Forelimb muscle (tissue), 1 donor: ENCODE measurements at places on chromosomes 13 and 19.

- DNase-seq: no peak
These were observed 739.1 kb downstream of the GPC5 start for GRCh38 chr13:92137520-92137919.

DNA sequence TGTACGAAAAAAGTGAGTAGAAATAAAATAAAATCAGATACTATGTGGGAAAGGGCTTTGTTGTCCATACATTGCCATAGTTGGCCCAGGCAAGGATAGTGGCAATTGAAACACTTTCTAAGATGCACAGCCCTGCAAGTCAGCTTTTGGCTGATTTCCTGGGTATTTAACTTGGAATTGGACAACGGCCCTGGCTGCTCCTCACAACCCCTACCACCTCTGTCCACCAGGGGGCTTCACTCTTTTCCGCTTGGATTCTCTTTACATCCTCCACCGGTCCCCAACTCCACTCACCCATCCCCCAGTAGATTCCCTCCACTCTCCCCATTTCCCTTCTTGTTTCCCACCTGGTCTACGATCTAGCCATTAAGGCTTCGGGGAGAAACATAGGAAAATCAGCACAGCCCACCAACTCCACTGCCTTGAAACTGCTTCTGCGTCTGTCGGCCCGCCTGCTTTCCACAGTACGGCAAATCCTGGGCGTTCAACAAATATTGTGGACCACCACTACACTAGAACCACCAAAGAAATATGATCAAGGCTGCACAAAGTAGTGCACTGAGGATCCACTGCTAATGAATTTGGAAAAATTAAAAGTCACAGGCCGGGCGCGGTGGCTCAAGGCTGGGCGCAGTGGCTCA is 48.6 kb upstream of the GTF3A start:
- peak; percentile 13 for DNase-seq

DNA sequence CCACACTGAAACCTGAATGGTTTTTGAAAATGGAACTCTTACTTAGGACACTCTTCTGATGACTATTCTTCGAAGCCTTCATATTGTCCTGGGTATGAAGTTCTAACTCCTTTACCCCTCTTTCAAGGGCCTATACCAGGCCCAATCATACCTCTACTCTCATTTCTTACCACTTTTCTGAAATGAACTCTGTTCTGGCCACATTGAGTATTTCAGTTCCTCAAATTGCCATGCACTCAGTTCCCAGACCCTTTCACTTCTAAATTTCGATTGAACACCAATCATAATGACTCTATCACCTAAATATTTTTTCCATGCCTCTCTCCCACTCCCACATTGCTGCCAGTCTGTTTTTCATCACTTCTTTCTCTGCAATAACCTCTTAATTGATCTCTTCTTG is 53.7 kb downstream of the LACC1 start:
- no peak for DNase-seq

DNA sequence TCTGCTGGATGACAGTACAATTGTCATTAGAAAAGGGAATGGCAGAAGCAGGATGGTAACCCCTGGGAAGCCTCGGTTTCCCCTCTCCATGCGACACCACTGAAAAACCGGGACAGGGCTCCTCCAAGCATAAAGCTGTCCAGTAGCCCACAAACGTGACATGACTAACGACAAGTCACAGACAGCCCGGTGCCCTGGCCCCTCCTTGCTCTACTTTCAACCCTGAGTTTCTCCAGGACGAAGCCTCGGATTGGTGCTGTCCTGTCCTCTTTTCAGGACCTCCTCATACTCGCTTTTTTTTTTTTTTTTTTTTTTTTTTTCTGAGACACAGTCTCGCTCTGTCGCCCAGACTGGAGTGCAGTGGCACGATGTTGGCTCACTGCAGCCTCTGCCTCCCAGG is 16.3 kb downstream of the DPP9 start:
- no peak for DNase-seq

- DNase-seq: no peak
These were observed 1702.2 kb downstream of the EFNB2 start for GRCh38 chr13:104833221-104833620.

DNA sequence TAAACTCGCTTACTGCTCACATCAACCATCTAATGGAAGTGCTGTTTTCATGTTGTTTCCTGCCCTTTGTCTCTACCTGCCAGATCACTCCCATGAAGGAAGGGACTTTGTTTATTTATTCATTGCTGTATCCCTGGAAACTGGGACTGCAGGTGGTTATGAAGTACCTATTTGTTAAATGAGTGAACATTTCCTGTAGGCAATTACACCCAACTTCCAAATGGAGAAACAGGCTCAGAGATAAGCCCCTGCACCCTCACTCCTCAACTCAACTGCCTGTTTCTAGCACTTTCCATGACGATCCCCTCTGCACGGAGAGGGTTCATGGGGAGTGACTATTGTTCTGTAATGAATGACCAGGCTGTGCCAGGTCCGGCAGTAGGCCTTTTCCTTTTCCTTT is 1.9 kb upstream of the SELENOW start:
- DNase-seq: no peak

DNA sequence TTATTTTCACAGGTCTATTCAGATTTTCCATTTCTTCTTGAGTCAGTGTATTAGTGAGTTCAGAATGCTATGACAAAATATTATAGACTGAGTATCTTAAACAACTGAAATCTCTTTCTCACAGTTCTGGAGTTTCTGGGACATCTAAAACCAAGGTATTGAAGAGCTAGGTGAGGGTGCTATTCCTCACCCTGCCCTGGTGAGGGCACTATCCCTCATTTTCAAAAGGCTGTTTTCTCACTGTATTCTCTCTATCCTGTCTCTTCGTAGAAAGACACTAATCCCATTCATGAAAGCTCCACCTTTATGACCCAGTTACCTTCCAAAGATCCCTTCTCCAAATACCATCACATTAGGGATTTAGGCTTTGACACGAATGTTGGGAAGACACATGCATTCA is 1617.1 kb downstream of the PCDH9 start:
- no peak for DNase-seq

- DNase-seq: peak; percentile 63
These were observed at the start of gene TSEN34 for GRCh38 chr19:54191011-54191810. TSEN34 (plus strand) TSS chr19:54191308; CDS start chr19:54191365, 57 bp downstream.

DNA sequence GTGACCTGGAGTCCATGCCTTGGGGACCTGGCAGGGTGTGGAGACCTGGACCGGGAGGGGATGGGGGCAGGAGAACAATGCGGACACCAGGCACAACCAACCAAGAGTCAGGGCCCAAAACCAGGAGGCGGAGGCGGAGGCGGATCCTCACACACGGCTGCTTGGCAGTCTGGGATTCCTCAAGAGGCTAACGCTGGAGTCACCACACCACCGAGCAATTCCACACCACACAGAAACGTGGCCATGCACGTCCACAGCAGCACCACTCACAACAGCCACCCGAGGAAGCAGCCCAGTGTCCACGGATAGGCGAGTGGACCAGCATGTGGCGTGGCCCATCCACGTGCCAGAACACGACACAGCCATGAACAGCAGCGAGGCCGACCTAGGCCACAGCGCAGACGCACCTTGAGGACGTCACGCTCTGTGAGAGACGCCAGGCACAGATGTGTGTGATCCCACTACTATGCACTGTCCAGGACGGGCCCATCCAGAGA is 17.7 kb downstream of the SBNO2 start:
- DNase-seq: no peak

- no peak for DNase-seq
These were observed 7.0 kb upstream of the SEMA6B start for GRCh38 chr19:4566402-4567051.

- DNase-seq: no peak
These were observed 20.6 kb downstream of the HCN2 start for GRCh38 chr19:610071-610800.

- no peak for DNase-seq
These were observed 2.5 kb upstream of the RPL36 start for GRCh38 chr19:5687360-5688198.

- no peak for DNase-seq
These were observed 150.6 kb upstream of the TSC22D1 start for GRCh38 chr13:44726778-44727177.

- DNase-seq: no peak
These were observed 32.6 kb downstream of the TFDP1 start for GRCh38 chr13:113616991-113617749.
